ENCODE measurements at places on chromosomes 2 and 18.

- no peak for DNase-seq
These were observed 20.8 kb downstream of the IMMT start for GRCh38 chr2:86174445-86174844.

GRCh38 chr2:161241894-161242293 is 66.3 kb upstream of the PSMD14 start:
- no peak for DNase-seq

DNA sequence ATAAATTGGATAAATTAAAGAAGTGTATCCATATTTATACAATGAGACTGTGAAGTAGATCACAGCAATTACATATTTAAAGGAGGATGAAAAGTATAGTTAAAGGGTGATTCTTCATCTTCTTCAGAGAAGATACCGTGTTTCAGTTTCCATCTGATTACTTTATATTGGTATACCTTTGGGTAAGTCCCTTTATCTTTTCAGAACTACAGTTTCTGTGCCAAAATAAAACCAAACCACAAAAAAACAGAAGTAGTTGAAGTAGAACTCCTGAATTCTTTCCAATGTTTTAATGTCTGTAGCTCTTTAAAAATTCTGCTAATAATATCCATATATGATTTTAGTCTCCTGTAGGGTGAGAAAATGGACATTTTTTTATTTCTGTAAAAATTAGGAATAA is 231.2 kb upstream of the LINC00305 start:
- DNase-seq, result no peak

- DNase-seq, result no peak
These were observed 20.6 kb downstream of the SERTAD2 start for GRCh38 chr2:64632835-64633819.

DNA sequence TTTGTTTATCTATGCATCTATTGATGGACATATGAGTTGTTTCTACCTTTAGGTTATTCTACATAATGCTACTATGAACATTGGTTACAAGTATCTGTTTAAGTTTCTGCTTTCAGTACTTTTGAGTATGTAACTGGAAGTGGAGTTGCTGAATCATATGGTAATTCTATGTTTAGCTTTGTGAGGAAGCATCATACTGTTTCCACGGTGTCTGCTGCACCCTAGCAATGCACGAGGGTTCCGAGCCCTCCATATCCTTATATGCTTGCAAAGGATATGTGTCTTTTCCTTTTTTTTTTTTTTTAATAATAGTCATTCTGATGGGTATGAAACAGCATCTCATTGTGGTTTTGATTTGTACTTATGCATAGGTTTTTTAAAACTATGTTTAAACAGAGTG is 83.7 kb downstream of the FMNL2 start:
- DNase-seq, result no peak

DNA sequence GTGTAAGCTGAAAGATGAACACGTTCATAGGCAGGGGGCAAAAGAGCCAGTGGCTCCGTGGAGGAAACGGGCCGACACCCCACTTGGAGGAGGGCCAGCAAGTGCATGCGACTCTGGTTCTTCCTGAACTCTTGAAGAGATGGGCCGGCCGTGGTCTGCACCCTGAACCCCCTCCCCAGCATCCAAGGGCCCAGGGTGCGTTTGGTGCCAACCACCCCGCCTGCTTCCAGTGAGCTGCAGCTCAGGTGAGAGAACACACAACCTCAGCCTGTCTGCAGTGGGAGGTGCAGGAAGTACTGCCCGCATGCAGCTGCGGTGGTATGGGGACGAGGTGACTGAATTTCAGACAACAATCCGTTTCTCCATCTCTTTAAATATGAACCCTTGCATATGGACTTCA is 58.9 kb downstream of the ADNP2 start:
- no peak for DNase-seq

DNA sequence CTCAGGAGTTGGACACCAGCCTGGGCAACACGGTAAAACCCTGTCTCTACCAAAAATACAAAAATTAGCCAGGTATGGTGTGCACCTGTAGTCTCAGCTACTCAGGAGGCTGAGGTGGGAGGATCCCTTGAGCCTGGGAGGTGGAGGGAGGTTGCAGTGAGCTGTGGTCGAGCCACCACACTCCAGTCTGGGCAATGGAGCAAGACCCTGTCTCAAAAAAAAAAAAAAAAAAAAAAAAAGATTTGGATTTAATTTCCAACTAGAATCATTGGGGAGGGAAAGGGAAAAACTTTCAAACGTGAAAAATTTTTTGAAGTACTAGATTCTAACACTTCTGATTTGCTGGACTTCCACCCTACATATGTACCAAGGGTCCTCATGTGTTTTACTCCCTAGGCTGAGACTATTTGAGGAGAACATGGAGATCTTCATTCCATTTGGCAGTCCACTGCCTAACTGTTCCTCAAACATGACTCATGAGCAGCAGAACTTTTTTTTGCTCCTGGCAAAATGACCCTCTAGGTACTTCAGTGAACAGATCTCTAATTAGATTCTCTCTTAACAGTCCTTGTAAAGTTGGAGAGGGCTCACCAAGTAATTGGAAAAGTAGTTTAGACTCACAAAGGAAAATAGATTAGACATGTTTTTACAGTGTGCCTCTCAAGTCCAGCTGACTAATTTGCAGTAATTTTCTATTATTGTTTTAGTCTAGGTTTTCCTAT is 267.6 kb downstream of the METTL4 start:
- DNase-seq, result no peak

Data from activated CD8-positive, alpha-beta memory T cell treated with anti-CD3 and anti-CD28 coated beads for 1 hour (primary cell).